ENCODE measurements at places on chromosomes 16 and 17. TPM values are rescaled to one million over a fixed set of nuclear protein-coding genes. Genes with fewer than 3 reads are reported as not detected.
A peak's percentile ranks its signal among the peaks of the same experiment; 100 is the strongest.

DNA sequence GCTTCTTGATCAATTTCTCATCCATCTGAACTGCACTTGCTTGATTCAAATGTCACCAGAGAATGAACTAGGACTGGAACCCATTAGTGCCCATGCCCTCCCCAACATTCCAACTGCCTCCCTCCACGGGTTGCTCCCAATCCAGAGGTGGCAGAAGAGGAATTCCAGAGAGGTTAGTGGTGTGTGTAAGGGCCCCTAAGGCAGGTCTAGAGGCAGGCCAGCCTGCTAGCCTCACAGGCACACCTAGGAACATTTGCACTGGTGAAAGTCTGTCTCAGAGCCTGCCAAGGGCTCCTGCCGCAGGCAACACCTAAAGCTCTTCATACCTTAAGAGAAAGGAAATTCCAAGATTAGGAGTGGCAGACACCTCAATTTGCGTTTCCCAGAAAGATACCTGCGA lies 21.2 kb upstream of the CMTM4 start:
- no peak for DNase-seq

DNA sequence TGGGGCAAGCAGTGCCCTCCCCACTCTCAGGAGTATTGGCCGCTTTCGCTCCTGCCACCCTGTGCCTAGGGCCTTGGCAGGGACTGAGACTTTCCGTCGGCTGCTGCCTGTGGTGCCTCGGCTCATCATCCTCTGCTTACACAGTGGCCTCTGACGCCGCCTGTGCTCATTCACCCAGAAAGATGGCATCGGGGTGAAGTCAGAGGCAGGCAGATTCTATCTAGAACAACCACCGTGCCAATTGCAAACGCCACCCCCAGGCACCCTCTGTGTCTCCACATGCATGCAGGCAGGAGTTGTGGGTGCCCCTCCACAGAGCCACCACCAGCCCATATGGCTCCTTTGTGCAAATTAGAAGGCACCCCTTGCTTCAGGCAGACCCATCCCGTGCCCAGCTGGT lies 154.2 kb upstream of the GSE1 start:
- DNase-seq = no peak

DNA sequence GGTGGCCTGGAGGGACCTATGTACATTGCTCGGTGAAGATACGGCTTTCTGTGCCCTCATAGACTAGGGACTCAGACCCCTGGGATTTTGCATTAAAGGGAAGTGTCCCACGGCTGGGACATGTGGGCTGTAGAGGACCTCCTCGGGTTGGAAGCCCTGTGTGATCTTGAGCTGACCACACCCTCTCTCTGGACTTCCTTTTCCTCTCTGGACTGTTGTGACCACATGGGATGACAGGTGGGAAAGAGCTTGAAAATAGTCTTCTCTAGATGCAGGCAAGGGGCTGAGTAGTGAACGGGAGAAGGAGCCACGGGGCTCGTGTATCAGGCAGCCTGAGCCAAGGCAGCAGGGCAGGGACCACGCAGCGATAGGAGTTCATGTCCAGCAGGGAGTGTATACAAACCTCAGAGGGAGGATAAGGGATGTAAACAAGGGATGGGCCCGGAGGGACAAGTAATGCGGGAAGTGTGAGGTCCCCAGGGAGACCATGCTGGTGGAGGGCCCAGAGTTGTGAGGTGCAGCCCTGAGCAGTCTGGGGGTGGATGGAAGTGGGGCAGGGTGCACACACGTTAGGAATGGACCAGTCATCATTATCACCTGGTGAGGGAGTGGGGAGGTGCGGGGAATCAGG lies 4.5 kb upstream of the SLC4A1 start:
- DNase-seq = no peak

DNA sequence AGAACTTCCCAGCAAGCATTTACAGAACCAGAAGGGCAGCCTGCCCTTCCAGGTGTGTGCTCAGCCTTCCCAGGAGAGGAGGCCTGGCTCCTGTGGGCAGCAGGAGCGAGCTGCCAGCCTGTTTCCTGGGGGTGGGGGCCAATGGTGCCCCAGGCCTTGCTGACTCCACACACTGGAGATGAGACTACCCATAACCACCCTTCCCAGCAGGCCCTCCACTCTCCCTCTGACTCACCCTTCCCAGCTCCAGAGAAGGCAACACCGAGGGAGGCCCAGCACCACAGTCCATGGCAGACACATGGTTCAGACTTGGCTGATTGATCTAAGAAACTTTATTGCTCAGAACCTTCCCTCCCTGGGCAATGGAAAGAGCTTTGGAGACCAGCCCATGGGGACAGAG lies 1.8 kb upstream of the PRSS53 start:
- peak; percentile 53 for DNase-seq

DNA sequence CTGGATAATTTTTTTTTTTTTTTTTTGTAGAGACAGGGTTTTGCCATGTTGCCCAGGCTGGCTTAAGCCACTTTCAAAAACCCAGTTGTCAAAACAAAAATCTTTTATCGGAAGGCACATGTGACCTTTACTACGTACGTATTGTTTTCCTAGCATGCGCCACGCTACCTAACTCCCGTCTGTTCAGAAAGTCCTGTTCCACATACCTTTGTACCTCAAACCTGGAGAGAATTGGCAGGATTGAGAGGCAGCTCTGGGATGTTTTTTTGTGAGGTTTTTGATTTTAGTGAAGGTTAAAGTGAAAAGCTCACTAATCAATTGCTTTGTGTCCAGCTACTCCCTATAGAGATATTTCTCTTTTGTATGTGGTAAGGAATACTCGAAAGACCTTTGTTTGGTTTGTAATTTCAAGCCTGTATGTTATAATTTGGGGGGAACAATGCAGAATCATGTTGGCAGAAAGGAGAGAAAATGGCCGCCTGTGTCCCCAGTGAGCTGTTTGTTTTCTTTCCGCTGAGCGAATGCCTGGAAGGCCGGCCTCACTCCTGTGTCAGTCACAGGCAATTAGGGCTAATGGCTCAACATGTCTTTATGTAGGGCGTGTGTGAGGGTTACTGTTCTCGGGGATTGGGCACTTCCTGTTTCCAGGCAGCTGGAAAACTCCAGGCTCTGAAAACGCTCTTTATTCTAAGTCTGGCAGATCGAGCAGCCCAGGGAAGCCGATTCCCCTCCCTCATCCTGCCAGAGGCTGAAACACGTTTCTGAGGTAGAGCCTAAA lies 60.8 kb upstream of the CLEC18A start:
- no peak for DNase-seq

- no peak for DNase-seq
These were observed 96.5 kb upstream of the LHX1 start for GRCh38 chr17:36840796-36841195.

DNA sequence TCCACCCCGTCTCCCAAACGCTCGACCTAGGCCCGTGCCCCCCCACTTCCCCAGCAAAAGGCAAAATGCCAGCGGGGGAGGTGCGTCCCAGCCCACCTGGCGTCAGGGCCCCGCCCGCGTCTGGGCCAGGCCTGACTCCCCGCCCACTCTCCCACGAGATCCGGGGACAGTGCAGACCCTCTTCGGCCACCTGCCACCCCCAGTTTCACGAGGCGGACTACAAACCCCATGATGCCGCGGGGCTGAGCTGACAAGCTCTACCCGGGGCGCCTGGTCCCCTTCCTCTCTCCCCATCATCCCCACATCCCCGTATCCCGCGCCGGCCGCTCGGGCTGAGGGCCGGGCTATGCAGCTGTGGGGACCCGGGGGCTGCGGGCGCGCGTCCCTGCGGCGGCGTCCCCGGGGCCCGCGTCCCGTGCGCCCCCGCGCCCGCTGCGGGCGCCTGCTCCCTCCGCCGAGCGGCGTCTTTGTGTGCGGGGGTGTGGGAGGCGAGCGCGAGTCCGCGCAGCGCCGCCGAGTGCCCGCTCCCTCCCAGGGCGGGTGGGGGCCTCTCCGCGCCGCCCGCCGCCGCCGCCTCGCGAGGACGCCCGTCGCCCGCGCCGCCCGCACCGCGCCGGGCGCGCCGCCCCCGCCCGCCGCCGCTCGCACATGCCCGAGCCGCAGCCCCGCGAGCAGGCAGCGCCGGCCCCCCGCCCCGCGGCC lies at the start of gene ANKRD13B:
ANKRD13B (plus strand) TSS at position 283 of the 702 bp plus-strand sequence. CDS start 490 bp downstream, outside the sequence.
- DNase-seq = no peak

The THOC6 gene
- total RNA-seq = 35.2 TPM

- DNase-seq = no peak
These were observed 27.6 kb upstream of the RBBP6 start for GRCh38 chr16:24511792-24512191.

DNA sequence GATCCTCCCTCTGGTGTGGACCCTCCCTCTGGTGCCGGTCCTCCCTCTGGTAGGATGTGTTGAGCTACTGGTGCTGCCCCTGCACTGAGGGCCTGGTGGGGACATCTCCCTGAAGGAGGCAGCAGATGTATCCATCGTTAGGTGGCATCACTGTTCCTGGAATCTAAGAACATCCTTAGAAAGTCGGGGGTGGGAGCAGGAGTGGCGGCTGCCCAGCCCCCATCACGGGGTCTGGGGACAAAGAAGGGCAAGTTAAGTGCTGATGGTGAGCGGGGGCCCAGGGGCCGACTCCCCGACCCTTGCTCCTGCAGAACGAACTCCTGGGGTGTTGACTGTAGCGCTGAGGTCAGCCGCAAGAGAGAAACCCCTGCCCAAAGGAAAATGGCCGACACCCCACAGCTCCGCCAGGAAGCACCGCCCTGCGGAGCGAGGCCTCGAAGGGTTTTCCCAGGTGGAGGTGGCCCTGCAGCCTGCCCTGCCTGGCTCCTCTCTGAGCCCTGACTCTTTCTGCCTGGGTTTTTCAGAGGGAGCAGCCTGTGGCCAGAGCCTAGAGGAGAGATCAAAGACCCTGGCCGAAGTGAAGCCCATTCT lies 5.5 kb downstream of the CTU2 start:
- DNase-seq = no peak

DNA sequence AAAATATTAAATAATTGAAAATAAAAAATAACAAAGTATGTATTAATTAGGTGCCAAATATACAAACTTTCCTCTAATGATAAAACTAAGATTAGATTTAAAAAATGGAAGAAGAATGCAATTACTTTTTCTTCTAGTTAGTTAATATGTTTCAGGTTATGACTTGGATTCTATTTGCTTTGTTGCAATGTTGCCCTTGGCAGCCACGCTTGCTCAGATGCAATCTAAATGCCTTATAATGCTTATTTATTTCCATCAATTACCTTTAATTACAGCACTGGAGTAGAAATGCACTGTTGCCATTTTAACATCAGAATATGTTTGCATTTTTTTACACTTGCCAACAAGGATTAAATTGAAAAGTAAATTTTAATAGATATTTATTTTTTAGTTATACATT lies 263.9 kb downstream of the CNTNAP4 start:
- no peak for DNase-seq

The NEUROD2 gene
- not detected for total RNA-seq

- no peak for DNase-seq
These were observed 8.3 kb downstream of the CAPNS2 start for GRCh38 chr16:55574811-55575210.

DNA sequence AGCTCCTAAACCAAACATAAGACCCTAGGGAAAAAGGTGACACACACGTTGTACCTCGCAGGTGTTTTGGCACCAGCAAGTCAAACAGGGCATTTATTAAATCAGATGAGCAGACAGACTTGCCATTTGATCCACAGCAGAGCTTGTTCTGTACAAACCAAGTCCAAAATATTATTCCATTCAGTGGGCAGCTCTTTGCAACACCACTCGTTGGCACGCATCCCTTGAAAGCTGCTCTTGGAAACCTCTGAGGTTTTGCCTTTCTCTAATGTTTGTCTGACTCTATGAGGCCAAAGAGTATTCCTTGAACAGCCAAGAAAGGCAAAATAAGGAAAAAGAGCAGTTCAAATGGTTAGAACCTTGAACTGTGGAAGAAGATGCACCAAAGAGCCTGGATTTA lies 12.7 kb downstream of the TMEM100 start:
- no peak for DNase-seq

DNA sequence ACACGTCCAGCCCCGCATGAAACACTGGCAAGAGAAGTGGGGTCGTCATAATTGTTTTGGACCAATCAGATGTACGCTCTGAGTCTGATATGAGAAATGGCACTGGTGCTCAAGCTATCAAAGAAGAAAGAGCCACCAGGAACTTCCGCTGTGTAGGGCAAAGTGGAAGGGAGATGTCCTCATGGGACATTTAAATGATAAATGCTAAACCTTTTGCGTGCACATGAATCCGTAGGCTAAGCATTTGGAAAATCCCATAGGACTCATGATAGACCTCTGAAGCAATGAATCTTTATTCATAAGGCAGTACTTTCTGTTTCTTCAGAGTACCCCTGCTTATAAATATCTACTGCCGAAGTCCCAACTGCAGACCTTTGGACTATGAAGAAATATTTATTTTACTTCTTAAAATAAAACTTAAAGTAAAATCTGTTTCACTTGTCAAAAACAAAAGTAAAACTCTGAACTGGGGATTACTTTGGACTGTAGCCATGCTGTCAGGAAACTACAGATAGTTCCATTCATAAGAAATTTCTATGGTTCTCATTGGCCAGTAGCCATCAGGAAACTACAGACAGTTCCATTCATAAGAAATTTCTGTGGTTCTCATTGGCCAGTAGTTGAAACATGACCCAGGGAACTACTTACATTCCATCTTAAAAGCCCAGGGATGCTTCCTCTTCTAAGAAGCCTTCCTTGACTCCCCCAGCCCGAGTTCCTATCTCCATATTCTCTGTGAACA lies 335.1 kb downstream of the HS3ST4 start:
- DNase-seq = no peak

Data from A172 (cell line).